ENCODE measurements at places on chromosomes 4 and X.
A peak's percentile ranks its signal among the peaks of the same experiment; 100 is the strongest.

DNA sequence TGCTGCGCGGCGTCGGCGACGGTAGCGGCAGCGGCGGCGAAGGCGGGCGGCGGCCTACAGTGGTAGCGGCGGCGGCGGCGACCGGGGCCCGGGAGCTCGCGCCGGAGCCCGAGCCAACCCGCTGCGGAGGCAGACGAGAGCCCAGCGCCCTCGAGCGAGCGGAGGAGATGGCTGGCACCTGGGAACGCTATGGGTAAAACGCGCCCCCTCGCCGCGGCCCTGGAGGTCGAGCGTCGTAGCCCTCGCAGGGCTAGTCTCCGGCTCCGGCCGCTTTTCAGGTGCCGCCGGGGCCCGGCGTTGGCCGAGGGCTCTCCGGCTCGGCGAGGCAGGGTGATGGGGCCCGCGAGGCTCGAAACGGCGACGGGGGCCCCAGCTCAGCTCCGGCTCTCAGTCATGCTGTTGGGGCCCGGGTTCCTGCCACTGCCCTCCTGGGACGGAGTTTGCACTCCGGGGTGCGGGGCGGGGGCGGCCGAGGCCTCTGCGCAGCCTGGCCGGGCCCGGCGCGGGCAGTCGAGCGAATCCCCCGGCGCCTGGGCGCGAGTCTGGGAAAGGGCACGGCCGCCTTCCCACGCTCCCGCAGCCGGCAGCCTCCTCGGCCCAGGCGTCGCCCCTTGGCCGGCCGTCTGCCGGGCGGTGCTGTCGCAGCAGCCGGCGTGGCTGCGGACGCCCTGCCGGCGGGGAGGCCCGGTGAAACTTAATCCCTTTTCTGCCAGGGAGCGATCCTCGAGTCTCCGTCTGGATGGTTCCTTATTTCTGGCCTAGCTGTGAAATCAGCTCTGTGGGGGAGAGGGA lies 768 bp downstream of the MID2 start:
- no peak for DNase-seq

DNA sequence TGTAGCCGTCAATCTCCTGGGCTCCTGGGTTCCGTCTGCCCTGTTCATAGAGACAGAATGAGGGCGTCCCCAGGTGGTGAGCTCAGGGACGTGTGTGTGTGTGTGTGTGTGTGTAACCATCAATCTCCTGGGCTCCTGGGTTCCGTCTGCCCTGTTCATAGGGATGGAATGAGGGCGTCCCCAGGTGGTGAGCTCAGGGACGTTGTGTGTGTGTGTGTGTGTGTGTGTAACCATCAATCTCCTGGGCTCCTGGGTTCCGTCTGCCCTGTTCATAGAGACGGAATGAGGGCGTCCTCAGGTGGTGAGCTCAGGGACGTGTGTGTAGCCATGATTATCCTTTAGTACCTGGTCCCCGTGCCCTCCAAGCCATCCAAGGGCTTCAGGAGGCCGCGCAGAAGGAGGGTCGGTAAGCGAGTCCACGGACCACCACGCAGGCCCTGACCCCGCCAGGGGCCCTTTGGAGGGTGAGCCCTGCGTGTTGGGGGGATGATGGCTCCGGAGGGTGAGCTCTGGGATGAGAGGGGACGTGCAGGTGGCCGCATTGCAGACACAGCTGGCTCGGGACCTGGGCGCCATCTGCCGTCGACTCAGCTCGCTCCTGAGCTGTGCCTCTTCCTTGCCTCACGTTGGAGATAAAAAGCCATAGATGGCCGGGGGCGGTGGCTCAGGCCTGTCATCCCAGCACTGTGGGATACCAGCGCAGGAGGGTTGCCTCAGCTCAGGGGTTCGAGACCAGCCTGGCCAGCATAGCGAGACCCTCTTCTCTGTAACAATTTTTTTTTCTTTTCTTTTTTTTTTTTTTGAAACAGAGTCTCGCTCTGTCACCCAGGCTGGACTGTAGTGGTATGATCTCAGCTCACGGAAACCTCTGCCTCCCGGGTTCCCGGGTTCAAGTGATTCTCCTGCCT lies 5.4 kb upstream of the GTPBP6 start:
- peak; percentile 100 for DNase-seq

- DNase-seq = no peak
Observed at GRCh38 chr4:123505095-123506010, 108.8 kb downstream of the SPRY1 start.

DNA sequence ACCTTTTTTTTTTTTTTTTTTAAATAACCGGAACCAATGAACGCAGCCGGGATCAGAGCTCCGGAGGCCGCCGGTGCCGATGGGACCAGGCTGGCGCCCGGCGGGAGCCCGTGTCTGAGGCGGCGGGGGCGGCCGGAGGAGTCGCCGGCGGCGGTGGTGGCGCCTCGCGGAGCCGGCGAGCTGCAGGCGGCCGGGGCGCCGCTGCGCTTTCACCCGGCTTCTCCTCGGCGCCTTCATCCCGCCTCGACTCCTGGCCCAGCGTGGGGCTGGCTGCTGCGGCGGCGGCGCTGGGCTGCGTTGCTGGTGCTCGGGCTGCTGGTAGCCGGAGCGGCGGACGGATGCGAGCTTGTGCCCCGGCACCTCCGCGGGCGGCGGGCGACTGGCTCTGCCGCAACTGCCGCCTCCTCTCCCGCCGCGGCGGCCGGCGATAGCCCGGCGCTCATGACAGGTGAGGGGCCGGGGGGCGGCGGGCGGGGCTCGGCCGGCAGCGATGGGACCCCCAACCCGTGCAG lies 337 bp downstream of the STIM2 start:
- no peak for DNase-seq

- DNase-seq = no peak
Observed at GRCh38 chrX:148537556-148538182, 37.3 kb downstream of the AFF2 start.

DNA sequence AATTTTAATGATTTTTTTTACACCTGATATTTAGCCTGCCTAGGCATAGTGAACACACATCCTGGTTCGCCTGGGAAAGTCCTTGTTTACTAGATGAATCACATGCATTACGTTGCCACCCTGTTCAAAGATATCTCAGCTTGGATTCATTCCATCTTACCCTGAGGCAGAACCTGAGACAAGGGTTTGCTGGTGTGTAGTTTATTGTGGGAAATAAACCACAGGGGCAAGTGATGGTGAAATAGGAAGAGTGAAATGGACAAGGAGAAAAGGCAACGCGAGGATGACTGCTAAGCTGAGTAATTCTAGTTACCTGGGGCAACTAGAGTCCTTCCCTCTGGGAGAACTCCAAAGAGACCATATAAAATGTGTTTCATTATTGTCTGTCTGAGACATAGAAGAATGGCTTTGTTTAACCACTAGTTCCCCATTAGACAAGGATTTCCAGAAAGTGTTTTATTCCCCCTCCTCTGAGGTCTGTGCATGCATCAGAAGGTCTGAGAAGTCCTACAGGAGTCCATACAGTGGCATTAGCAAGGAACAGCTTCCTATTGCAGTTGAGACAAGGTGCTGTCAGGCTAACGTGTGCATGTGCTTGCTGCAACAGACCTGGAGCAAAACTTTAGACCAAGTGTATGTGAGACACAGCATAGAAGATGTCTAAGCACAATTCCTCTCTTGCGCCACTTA lies 797.3 kb upstream of the FRG1 start:
- DNase-seq = peak; percentile 99

GRCh38 chr4:111802191-111802590 lies 343.1 kb upstream of the FAM241A start:
- DNase-seq = no peak

- no peak for DNase-seq
Observed at GRCh38 chr4:139554642-139554892, 1.5 kb downstream of the SETD7 start.

DNA sequence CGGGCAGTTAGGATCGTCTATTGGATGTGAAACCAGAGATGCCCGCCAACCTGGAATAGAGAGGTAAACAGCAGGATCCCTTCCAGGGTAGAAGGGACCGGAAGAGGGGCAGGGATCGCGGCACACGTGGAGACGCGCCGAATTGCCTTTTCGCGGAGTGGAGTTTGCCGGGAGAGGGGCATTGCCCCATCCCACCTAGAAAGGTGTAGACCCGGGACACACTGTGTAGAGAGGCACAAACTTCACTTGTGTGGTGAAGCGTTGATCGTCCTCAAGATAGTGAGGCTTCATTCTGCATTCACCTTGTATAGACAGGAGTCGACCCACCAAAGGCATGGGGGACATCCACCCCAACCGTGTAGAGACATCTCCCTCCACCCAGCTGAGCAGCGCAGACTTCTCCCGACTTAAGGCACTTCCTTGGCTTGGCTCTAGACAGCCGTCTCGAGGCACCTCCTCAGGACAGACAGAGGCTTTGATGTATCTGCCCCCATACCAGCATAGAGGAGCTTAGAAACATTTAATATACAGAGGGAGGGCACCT lies 410 bp downstream of the GNL3L start:
- DNase-seq = no peak

DNA sequence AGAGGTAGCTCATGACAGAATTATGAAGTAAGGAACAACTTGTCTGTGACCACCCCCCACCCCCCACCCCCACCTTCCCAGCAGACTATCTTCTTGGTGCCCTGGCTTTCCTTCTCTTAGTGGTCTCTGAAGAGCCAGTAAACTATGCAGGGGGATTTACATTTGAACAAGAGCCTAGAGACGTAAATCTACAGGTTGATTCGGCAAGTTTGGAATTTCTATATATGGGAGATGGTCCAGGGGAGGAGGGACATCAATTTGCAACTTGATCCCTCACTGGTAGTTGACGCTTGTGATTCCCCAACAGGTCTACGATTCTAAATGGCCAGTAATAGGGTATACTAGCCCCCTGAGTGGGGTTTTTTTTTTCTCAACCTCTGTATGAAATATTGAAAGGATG lies 36.7 kb downstream of the IL13RA1 start:
- no peak for DNase-seq

- no peak for DNase-seq
Observed at GRCh38 chr4:3136454-3136853, 62.0 kb downstream of the HTT start.

- no peak for DNase-seq
Observed at GRCh38 chr4:5238173-5238572, 186.9 kb downstream of the STK32B start.

GRCh38 chr4:169795585-169795984 lies 37.8 kb upstream of the HPF1 start:
- DNase-seq = no peak

DNA sequence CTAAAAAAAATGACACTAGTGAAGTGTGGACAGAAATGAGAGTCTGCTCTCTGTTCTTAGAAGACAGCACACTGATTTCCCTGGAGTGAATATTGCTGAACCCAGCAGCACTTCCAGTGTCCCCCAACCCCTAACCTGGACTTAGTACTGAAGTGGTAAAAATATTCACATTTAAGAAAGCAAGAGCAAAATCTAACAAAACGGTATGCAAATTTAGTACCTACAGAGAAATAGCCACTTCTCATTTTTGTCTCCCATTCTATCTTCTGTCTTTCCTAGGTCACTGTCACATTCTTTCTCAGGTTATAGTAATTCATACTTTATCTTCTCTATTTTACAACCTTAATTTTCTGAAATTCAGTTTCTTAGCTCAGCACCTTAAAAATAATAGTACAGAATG lies 274.7 kb downstream of the CFAP299 start:
- DNase-seq = no peak

GRCh38 chr4:41746440-41747229 lies 1.9 kb downstream of the PHOX2B start:
- no peak for DNase-seq

DNA sequence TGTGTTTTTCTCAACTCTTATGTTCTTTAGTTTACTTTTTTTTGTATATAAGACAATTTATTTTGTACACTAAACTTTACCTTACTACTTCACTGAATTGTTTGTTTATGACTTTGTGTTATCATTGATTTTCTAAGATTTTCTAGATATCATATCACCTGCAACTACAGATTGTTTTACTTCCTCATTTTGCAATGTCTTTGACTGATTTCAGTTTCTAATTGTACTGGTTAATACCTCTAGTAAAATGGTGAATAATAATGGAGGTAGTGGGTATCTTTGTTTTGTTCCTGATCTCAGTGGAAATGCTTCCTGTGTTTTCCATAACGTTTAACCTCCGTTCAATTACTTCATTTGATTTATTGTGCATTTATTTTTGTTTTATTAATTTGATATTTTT lies 490.2 kb downstream of the TLL1 start:
- no peak for DNase-seq

GRCh38 chr4:127686658-127687057 lies 43.5 kb upstream of the SLC25A31 start:
- DNase-seq = no peak

DNA sequence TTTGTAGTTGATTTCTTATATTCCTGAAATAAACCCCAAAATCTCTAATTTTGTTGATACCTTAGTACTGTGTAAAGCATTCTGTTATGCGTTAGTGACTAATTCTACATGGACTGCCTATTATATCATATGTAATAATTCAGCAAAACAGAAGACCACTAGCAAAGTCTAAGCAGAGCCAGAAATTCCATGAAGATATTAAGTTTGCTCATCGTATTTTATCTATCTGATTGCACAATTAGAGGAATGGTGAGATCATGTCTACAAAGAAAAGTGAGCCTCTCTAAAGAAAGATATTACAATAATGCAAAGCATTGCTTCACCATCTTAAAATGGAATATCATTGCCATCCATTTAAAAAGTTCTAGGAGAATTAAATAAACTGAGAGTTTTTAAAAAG lies 374.6 kb upstream of the SLC7A11 start:
- no peak for DNase-seq

DNA sequence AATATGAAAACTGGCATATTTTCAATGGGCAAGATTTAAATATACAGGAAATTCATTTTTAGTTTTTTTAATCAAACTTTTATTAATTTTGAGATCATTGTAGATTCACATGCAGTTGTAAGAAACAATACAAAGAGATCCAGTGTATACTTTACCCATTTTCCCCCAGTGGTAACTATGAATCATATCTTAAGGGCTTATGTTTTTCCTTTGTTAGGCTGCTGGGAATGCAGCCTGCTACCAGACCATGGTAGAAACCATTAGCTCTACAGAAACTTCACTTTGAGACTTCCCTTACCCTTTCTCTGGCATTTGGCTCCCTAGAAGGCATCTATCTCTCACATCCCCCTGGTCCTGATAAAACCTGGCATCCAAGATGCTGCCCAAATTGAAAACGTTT lies 147.6 kb upstream of the EOLA2 start:
- no peak for DNase-seq

- no peak for DNase-seq
Observed at GRCh38 chrX:24619647-24620046, 27.5 kb downstream of the PCYT1B start.

DNA sequence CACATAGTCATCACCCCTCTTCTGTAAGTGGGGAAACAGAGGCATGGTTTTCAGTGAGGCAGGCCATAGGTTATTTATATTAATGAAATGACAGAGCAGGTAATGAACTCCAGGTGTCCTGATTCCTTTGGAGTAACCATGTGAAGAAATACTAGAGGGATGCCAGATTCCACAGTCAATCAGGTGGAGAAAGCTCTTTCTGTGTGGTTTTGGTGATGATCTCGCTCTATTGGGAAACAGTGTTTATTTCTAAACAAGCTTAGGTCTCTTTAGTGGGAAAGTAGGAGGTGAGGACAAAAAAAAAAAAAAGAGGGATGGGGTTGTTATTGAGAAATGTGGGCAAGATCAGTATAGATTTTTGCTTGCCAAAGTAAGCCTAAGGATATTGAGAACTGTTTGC lies 12.2 kb downstream of the DOCK11 start:
- no peak for DNase-seq
